ENCODE measurements at places on chromosomes 7 and 10.
A peak's percentile ranks its signal among the peaks of the same experiment; 100 is the strongest.

DNA sequence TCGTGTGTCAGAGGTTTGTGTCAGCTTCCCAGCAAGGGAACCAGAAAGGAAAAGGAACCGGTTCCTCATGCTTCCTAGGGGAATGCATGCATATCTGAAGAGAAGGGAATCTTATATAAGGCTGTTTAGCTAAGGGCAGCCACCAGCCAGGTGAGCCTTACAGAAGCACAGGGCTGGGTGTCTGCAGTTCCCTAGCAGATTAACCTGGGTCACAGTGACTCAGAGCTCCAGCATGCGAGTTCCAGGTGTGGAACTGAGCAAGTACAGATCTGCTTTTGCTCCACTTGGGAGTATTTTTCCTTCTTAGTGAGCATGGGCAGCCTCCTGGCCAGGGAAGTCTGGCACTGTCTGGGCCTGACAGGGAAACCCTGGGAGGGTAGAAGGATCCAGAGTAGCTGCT, 957 bp upstream of the ANKRD2 start:
- DNase-seq, result peak; percentile 1

- DNase-seq, result no peak
Observed at GRCh38 chr7:44382459-44383265, 57.3 kb upstream of the CAMK2B start.

- peak; percentile 25 for DNase-seq
Observed at GRCh38 chr10:101655570-101655969, 39.4 kb downstream of the FBXW4 start.

- no peak for DNase-seq
Observed at GRCh38 chr10:132847416-132847777, 61.5 kb upstream of the NKX6-2 start.

DNA sequence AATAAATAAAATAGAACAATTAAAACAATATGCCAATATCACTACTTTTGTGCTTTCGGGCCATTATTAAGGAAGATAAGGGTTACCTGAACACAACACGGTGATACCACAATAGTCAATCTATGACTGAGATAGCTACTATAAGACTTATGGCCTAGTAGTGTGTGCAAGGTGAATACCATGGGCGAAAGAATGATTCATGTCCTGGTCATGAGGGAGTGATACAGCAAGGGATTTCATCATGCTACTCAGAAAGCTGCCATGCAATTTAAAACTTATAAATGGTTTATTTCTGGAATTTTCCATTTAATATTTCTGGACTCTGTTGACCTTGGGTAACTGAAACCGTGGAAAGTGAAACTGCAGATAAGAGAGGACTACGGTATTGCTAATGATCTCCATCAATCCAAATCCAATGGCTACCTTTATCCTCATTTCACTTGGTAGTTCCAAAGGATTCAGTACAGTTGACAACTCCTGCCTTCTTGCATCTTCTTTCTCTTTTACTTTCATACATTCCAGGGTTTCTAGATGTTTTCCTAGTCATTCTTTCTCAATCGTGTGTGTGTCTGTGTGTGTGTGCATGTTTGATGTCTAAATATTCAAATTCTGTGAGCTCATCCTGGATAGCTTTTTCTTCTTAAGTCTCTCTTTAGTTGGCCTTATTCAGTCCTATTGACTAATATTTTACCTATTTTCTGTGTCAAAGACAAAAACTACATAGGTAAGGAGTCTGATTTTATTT, 100.5 kb upstream of the MAGI2 start:
- DNase-seq, result no peak

DNA sequence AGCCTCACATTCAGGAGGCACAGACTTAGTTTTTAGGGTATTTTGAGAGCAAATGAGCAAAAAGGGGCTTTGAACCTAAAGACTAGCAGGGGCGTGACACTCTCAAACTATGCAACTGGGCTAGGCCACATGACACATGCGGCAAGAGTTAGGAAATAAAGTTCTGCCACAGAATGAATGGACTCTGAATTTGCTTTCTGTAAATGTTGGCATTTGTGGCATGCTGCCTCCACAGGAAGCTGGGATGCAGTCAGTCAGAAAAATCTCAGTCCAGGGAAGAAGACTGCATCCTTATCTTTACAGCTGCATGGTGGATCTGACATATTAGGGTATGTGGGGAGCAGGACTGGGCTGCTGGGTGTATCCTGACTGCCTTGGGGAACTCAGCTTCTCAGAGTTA, 181.0 kb downstream of the COBL start:
- no peak for DNase-seq

All from left ventricle myocardium inferior (tissue), 1 donor.